ENCODE measurements at places on chromosomes 5 and 9.

DNA sequence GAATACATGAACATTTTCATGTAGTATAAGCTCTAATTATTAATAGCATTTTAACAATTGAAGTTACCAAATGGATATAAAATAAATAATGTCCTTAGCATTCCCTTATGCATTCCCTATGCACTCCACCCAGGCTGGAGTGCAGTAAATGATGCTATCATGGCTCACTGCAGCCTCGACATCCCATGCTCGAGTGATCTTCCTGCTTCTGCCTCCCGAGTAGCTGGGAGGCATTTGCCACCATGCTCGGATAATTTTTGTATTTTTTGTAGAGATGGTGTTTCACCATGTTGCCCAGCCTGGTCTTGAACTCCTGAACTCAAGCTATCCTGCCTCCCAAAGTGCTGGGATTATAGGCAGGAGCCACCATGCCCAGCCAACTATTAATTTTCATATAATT is 184.0 kb downstream of the PBX3 start:
- DNase-seq, result no peak

GRCh38 chr5:33491941-33492340 is 51.2 kb downstream of the TARS1 start:
- no peak for DNase-seq

DNA sequence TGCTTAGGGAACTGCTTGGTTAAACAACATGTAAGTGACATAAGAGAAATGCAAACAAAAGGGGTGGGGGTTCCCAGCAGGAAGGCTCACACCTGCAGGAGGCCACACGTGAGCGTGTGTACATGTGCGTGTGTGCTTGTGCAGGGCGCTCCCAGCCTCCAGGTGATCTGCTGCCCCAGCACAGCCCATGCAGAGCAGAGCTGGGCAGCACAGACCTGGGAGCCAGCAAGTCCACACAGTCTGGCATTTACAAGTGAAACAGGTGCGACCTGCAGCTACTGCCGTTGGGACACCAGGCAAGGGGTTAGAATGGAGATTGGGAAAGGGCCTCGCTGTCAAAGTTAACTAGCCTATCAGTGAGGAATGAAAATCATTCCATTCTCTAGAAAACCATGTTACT is 41.8 kb downstream of the GRAMD2B start:
- DNase-seq, result no peak

GRCh38 chr5:137446615-137447014 is 52.5 kb downstream of the SPOCK1 start:
- no peak for DNase-seq

DNA sequence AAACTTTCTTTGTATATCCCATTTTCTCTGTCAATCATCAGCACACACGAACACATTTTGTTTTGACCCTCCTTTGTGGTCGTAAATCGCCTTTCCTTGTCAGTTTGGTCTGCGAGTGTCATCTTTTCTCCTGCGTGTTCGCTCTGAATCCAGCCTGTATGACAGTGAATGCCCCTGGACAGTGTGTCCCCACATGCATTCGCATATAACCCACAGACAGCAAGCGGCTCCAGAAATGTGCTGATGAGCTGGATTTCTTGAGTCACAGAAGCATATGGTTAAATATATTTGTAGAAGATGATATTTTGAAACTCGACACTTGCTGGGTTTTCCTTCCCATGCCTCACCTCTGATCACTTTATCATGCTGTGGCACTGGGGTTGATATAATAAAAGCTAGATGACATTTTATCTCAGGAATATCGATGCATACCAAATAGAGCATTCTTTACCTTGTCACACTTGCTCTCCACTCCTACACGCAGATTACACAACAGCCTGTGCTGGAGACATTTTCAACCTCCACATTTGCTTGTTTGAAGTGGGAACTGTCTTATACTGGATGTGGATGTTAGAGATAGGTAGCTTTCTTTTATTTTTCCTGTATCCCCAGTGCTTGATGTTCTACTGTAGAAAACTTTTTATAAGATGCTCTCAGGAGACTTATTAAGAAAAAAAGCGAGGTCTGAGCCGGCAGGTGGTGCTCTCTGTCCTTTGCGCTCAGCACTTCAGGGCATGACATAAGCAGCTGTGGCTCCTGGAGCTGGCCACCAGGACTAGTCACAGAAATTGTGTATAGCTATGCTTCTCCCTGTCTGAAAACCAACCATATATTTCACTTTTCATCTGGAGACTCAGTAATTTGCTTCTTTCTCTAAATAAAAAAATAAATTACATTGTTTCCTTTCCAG is 215.1 kb downstream of the SH3GL2 start:
- DNase-seq, result no peak

- DNase-seq, result no peak
These were observed 60.6 kb downstream of the PGM5 start for GRCh38 chr9:68416936-68417564.

Data from T-helper 9 cell (primary cell).